Inflammatory macrophage (primary cell): ENCODE measurements at places on chromosomes 7 and 10.
A peak's percentile ranks its signal among the peaks of the same experiment; 100 is the strongest.

- no peak for DNase-seq
These were observed 123.4 kb upstream of the PDLIM1 start for GRCh38 chr10:95414016-95414830.

- DNase-seq: no peak
These were observed 40.5 kb downstream of the ERCC6 start for GRCh38 chr10:49498425-49498824.

- DNase-seq: no peak
These were observed 202.2 kb upstream of the ETV1 start for GRCh38 chr7:14191686-14192098.

DNA sequence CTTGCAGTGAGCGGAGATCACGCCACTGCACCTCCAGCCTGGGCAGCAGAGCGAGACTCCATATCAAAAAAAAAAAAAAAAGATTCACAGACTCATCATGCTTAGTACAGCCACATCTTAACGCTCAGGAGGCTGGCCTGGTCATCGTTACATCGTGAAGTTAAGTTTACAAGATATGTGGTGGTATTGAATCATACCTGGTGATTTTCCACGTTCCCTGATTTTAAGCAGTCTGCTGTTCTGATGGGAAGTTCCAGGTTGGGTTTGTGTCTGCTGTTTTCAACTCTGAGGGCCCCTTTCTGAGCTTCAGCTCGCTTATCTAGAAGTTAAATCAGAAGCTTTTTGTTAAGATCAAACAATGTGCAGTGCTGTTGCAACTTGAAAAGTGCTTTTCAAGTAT is 6.9 kb downstream of the PPP2R2D start:
- DNase-seq: no peak

- DNase-seq: no peak
These were observed 2.4 kb downstream of the ACTA2 start for GRCh38 chr10:88949912-88950837.

DNA sequence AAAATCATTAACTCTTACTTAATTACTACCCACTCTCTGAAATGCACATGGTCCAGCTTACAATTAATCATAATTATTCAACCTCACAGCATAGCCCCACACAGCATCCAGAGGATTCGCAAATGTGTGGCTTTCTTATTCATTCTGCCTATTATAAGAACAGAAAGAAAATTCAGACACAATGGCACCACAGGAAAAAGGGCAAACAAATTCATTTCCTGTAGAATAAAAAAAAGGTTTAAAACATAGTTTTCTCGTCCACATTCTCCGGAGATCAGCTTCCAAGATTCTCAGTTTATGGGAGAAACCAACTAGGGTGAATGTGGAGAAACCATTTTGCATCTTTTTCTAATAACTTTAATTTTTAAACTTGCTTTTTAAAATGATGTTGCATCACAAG is 201.6 kb downstream of the PARD3 start:
- DNase-seq: no peak

- no peak for DNase-seq
These were observed 11.2 kb downstream of the ZFYVE27 start for GRCh38 chr10:97748116-97748515.

DNA sequence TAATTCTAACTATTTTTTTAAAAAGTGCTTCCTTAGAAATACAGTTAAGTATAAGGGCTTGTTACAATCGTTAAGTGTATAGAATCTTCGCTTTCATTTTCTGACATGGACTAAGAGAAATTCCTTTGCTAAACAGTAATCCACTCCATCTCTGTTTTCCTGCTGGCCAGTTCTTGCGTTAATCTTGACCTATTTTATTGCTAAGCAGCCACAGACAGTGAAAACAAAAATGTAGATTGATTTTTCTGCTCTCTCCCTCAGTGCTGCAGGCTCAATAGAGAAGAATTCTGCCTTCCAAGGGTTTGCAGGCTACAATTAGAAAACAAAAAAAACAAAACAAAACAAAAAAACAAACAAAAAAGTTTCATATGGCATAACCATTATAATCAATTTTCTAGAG is 310.4 kb upstream of the ADARB2 start:
- no peak for DNase-seq

- no peak for DNase-seq
These were observed 472.5 kb upstream of the SEMA3D start for GRCh38 chr7:85659364-85659763.

GRCh38 chr10:129755158-129755591 is 208.9 kb downstream of the EBF3 start:
- DNase-seq: no peak

GRCh38 chr10:102072673-102073527 is 7.8 kb downstream of the HPS6 start:
- peak; percentile 86 for DNase-seq

GRCh38 chr7:23093546-23093945 is 12.0 kb upstream of the KLHL7 start:
- DNase-seq: no peak

DNA sequence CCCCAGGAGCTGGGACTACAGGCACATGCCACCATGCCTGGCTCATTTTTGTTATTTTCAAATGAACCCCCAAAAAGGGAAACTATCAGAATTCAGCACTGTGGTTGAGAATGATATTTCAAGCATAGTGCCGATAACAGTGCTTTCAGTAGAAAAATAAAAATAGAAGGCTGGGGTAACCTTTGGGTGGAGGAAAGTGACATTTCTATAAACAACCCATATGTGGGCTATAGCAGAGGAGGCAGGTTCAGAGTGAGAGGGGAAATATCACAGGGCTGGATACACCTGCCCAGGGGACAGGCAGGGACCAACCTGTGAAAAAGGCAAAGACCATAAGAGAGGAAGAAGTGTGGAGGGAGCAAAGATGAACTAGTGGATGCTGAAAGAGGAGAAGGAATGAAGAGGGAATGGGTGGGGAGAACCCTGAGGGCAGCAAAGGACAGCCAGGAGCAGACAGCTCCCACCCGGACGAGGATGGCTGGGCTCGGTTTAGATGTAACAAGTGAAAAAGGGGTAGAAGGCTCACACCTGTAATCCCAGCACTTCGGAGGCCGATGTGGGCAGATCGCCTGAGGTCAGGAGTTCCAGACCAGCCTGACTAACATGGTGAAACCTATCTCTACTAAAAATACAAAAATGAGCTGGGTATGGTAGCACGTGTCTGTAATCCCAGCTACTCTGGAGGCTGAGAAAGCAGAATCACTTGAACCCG is 56.5 kb downstream of the MAP3K8 start:
- no peak for DNase-seq

- peak; percentile 85 for DNase-seq
These were observed 87.4 kb downstream of the ZNF467 start for GRCh38 chr7:149686011-149686410.

DNA sequence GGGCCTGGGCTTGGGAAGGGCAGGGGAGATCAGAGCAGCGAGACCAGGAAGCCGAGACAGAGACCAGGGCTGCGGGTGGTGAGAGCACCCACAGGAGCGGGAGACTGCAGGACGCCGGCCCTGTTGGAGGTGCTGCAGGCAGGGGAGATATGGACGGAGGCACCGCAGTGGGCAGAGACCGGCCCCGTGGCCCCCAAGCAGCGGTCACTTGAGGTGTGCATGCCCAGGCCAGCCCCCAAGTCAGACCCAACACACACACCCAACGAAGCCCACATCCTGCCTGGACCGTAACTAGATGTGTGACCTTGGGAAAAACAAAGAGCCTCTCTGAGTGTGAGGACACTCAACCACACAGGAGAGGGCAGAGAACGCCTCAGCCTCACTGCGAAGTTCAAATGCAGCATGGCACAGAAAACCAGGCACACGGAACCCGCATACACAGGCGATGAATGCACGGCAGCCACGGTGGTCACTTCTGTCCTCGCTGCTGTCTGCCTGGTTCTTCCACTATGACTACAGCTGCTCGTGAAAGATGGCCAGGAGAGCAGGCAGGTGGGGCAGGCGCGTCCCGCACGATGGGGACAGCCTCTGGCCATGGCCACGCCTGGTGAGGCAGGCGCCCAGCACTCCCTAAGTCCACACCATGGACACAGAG is 214.7 kb downstream of the MAD1L1 start:
- no peak for DNase-seq

- DNase-seq: no peak
These were observed 129.2 kb downstream of the APBB1IP start for GRCh38 chr10:26567351-26567721.

GRCh38 chr7:12244129-12244528 is 33.0 kb downstream of the TMEM106B start:
- DNase-seq: peak; percentile 48

- DNase-seq: peak; percentile 15
These were observed 182.8 kb downstream of the MAD1L1 start for GRCh38 chr7:2049782-2050510.

DNA sequence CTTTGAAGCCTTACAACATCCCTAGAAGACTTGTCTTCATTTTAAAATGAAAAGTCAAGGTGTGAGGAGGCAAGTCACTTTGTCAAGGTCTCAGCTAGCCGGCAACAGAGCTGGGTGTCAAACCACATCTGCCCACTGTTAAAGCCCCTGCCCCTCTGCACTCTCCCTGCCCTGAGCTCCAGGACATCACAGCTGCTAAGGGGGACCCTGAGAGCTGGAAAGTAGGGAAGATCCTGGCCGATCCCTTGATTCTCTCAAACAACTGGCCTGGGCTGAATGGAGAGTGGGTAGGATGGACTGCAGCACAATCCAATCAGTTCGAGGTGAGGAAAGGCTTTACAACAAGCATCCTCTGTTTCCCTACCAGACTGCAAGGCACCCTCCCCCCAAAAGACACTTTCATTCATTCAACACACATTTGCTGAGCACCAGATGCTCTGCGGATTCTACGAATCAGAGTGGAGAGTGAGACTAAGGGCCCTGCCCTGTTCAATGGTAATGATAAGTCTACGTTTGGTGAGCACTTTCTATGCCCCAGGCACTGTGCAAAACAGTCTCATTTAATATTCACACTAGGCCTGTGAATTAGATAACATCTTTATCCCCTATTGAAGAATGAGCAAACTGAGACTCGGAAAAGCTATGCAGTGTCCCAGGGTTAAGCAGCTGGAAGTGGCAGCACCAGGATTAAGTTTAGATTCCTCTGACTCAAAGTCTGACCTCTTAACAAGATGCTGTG is 148.1 kb downstream of the HERPUD2 start:
- DNase-seq: no peak

GRCh38 chr10:52678611-52679010 is 94.0 kb downstream of the MBL2 start:
- no peak for DNase-seq

DNA sequence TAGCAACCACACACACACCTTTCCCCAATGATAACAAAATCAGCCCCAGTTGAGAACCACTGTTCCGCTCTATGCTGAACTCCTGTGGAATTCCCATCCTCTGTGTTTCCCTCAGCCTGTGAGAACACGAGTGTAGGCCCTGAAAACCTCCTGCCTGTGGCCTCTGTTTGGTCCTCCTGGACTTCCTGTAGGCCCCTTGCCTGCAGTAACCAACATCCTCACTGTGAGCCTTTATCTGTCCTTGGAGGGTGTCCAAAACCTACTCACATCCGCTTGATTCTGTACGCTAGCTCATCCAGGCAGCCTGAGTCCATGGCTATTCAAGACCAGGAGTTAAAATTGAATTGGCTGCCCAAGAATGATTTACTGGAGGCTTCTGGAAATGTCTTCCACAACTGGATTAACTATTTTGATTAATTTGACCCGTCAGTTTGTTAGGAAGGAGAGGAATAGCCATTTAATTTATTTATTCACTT is 149.8 kb downstream of the AKR1D1 start:
- DNase-seq: peak; percentile 28

DNA sequence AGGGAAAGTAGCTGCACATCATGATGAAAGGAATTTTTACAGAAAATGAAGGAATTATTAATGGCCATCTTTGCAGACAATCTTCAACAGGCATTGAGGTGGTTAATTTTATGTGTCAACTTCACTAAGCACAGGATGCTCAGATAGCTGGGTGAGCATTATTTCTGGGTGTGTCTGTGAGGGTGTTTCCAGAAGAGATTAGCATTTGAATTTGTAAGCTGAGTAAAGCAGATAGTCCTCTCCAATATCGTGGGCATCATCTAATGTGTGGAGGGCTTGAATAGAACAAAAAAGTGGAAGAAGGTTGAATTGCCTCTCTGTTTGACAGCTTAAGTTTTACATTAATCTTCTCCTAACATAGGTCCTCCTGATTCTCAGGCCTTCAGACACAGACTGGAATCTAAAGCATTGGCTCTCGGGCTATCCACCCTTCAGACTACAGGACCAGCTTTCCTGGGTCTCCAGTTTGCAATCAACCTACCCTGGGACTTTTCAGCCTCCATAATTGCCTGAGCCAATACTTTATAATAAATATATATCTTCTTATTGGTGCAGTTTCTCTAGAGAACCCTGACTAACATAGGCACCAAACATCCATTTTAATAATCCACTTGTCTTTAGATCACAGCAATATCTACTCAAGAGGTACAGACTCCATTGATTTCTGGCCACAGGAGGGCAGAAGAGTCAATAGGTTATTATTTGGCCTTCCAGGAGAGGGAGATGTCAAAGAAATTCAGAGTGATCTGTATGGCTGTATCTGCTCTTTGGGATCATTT is 10.5 kb upstream of the CRPPA start:
- no peak for DNase-seq

GRCh38 chr7:132141109-132141508 is 435.2 kb downstream of the PLXNA4 start:
- DNase-seq: no peak

GRCh38 chr7:38335492-38336147 is 62.2 kb upstream of the TARP start:
- peak; percentile 99 for DNase-seq

- no peak for DNase-seq
These were observed 11.6 kb downstream of the ZNF316 start for GRCh38 chr7:6648815-6649104.

DNA sequence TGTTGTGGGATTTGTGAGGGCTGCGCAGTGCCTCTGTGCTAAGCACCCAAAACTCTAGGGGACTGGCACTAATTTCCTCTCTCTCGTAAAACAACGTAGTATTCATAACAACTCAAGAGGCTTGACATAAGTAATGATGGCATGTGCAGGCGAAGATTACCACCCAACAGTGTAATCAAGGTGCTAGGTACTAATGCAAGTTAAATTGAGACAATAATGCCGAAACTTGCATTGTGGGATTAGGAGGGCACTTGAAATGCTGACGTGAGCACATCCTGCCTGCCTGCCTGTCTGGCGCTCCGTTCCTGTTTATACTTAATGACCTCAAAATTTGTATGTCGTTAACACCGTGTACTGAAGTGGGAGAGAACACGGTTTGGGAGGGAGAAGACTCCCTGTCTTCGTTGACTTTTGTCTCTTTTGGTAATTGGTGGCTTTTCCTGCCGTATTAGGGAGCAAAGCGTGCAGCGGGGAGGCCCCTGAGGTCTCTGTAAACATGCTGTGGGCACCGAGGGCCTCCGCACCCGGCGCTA is 139.0 kb downstream of the MGMT start:
- DNase-seq: no peak

DNA sequence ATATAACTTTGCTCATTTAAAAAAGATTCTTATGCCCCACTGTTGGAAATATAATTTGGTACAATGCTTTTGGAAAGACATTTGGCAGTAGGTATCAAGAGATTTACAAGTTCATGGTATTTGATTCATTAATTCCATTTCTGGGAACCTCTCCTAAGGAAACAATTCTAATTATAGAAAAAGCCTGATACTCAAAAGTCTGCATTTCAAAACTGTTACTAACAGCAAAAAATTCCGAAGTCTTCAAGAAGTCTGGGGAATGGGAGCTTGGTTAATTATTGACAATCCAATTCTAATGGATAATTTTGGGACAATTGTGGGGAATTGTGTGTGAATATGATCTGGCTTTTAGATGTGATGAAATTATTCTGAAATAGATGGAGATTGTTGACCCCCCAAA is 59.6 kb downstream of the HDAC9 start:
- no peak for DNase-seq

GRCh38 chr7:117134889-117135552 is 181.7 kb downstream of the ST7 start:
- peak; percentile 22 for DNase-seq

GRCh38 chr10:131238669-131239280 is 72.7 kb downstream of the TCERG1L start:
- no peak for DNase-seq
